Naive thymus-derived CD4-positive, alpha-beta T cell (primary cell): ENCODE measurements at places on chromosomes 16 and 17. TPM values are rescaled to one million over a fixed set of nuclear protein-coding genes. Genes with fewer than 3 reads are reported as not detected.

Gene CD300H
- not detected for total RNA-seq

DNA sequence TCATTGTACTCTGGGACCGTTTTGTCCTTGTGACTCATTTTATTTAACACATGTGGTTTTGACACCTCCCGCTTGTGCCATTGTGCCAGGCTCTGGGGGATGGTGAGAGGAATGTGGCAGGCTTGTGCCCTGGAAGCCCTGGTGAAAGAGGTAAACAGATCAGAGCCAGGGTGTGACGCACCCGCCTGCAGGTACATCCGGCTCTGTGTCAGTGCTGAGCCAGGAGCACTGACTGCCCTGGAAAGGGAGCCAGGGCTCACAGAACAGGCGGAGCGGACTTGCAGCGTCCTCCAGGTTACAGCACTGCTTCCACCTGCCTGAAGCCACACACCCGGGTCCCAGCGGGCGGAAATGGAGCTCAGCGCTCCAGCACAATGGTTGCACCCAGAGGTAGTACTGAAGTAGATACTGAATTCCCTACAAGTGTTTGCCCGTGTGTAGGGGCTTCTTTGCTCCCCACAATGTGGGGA lies 30.6 kb downstream of the CDRT15 start:
- peaks cover 54% of the 10 kb centered on the region for H3K4me1 ChIP-seq
- no peak overlapping the region for H3K27ac ChIP-seq
- no peak for DNase-seq
- H3K36me3 ChIP-seq: no peaks in the 10 kb centered on the region
- H3K27me3 ChIP-seq: no peaks in the 10 kb centered on the region
- H3K4me3 ChIP-seq: no peak overlapping the region

- H3K27ac ChIP-seq: no peak overlapping the region
- DNase-seq: no peak
- H3K36me3 ChIP-seq: no peaks in the 10 kb centered on the region
- H3K27me3 ChIP-seq: no peaks in the 10 kb centered on the region
Measured at GRCh38 chr16:84833144-84833500, 13.3 kb downstream of the CRISPLD2 start.

DNA sequence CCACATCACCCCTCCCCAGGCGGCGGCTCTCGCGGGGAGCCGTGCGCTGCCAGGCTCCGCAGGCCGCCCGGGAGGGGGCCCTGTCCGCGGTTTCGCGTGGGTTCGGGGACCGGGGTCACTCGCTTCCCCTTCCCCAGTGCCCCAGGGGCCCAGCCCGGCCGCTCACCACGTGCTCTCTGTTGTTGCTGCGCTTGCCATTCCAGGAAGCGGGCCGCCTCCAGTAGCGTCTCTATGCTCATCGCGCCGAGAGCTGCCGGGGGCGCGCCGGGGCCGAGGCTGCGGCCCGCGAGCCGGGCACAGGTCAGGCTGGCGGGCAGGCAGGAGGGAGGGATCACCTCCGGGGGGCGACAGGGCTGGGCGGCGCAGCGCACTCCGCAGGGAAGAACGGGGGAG lies 390 bp downstream of the MNT start:
- DNase-seq: peak; percentile 61
- peaks cover 41% of the 10 kb centered on the region for H3K4me1 ChIP-seq
- H3K27me3 ChIP-seq: no peaks in the 10 kb centered on the region
- peak overlapping the region; percentile 97 for H3K27ac ChIP-seq

Gene ZG16B
- total RNA-seq: 17.2 and 18.7 TPM in 2 replicates

DNA sequence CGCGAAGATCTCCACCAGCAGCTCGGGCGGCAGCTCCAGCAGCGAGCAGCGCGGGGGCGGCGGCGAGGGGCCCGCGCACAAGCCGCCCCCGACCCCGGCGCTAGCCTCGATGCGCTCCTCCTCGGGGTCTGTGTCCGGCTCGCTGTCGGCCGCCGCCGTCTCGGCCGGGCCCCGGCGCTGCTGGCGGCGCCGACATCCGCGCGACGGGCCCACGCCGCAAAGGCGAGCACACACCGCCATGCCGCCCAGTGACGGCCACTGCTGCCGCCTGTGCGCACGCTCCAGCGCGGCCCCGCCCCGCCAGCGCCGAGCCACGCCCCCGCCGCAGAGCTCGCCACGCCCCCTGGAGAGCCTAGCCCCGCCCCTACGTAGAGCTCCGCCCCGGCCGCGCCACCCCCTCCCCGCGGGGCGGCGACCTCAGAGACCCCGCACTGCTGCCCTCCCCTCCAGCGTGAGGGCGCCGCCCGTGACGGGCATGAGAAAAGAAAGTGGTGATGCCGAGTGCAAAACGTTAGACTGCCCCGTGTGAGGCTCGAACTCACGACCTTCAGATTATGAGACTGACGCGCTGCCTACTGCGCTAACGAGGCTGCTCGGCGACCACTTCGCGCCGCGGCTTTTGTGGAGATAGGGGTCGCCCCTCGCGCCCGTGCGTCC lies at the start of gene FBXO31:
Gene FBXO31 (minus strand): TSS at position 272 of the 657 bp plus-strand sequence. CDS start 32 bp downstream, at position 240.
- peak; percentile 98 for DNase-seq
- H3K4me3 ChIP-seq: peak within 1 kb of the TSS; percentile 64
- peak within 1 kb of the TSS; percentile 74 for H3K27ac ChIP-seq
- H3K27me3 ChIP-seq: no peaks in the 10 kb centered on the region
- no peaks in the 10 kb centered on the region for H3K36me3 ChIP-seq
- peaks cover 28% of the 10 kb centered on the region for H3K4me1 ChIP-seq

Gene OR1A1
- total RNA-seq: not detected
